Spinal cord (tissue), 10 donors: ENCODE measurements at places on chromosomes 2 and 18. TPM values are rescaled to one million over a fixed set of nuclear protein-coding genes. Genes with fewer than 3 reads are reported as not detected.

The MRO gene
- 11.5 TPM for total RNA-seq

- no peaks in the 10 kb centered on the region for H3K4me1 ChIP-seq
- no peak for DNase-seq
- no peaks in the 10 kb centered on the region for H3K36me3 ChIP-seq
- H3K27ac ChIP-seq: no peak overlapping the region
Measured at GRCh38 chr2:133344849-133345248, 223.4 kb downstream of the NCKAP5 start.

DNA sequence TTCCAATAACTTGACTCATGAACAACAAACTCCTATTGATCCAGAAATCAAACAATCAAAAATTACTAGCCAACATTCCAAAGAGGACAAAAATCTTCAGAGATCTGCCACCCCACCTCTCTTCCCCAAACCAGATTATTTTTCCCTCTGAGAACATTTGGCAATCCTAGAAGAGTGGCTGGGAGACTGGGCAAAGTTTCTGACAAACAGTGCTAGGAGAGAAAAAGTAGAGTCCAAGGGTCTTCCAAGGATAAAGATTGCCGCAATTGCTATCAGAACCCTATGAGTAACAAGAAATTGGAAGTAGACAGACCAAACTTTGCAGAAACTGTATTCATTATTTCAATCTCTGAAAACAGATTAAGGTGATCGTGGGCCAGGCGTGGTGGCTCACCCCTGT is 22.4 kb downstream of the REV1 start:
- H3K36me3 ChIP-seq: no peaks in the 10 kb centered on the region
- DNase-seq: no peak
- no peak overlapping the region for H3K27ac ChIP-seq
- H3K27me3 ChIP-seq: no peaks in the 10 kb centered on the region
- no peaks in the 10 kb centered on the region for H3K4me1 ChIP-seq

- no peak overlapping the region for H3K4me3 ChIP-seq
- peaks cover 27% of the 10 kb centered on the region for H3K36me3 ChIP-seq
- no peaks in the 10 kb centered on the region for H3K4me1 ChIP-seq
- no peak for DNase-seq
- H3K27ac ChIP-seq: no peak overlapping the region
- H3K27me3 ChIP-seq: no peaks in the 10 kb centered on the region
Measured at GRCh38 chr2:112664689-112665088, 18.9 kb downstream of the SLC20A1 start.

DNA sequence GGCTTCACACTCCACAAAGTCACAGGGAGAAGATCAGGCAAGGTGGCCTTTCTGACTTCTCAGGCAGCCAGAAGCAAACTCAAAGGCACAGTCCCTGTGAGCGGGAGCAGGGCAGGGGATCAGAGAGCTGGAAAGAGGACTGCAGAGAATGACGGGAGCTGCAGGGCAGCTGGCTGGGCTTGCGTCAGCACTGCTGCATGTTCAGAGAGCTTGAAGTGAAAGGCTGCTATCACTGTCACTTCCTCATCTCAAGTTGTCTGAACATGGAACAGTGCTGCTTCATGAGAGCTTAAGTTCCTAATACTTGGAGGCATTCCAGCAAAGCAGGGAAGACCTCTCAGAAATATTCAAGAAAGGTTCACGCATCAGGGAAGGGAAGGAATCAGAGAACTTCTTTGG is 20.4 kb downstream of the TGFBRAP1 start:
- H3K4me1 ChIP-seq: peaks cover 7% of the 10 kb centered on the region
- H3K4me3 ChIP-seq: no peak overlapping the region
- H3K27ac ChIP-seq: no peak overlapping the region
- DNase-seq: no peak
- H3K27me3 ChIP-seq: no peaks in the 10 kb centered on the region
